Pulmonary artery endothelial cell (primary cell): ENCODE measurements at places on chromosomes 1 and 21.
A peak's percentile ranks its signal among the peaks of the same experiment; 100 is the strongest.

DNA sequence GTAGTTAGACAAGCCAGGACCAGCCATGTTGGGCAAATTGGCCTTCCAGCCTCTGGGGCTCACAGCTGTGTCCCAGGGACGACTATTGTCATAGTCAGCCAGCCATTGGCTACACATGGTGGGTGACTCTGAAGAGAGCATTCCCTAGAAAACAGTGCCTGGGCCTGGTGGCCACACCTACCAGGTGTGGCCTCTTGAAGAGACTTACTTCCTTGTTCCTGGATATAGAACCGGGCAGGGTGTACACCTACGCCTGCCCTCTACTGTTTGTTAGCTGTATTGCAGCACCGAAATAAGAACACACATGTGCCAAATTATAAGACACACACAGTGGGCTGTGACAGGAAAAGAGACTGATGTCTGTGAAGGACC lies 134.6 kb upstream of the ARHGEF16 start:
- DNase-seq = no peak

DNA sequence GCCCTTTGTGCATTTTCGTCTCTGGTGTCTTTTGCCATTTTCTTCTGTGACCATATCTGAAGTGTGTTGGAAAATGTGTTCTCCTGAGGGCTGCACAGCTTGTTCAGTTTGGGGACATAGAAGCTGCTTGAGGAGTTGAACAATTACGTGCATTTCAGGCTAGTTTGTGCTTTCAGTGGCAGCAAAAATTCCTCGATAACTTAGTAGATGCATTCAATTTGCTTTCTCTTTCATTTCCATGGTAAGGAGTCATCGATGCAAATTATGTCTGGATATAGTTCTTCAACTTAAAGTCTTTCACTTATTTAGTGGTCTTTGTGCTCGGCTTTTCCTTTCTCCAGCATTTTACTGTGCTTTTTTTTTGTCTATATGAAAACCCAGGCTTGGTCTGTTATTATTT lies 441.5 kb downstream of the PLA2G4A start:
- no peak for DNase-seq

GRCh38 chr1:34292472-34292871 lies 115.8 kb downstream of the C1orf94 start:
- DNase-seq = no peak

GRCh38 chr1:167553136-167554027 lies at the start of gene CREG1:
Gene CREG1 (minus strand): TSS chr1:167553762.
- peak; percentile 74 for DNase-seq

- DNase-seq = no peak
Measured at GRCh38 chr1:243440406-243440805, 184.6 kb downstream of the SDCCAG8 start.
